Upper lobe of right lung (tissue), 1 donor: ENCODE measurements at places on chromosomes 2 and 18. TPM values are rescaled to one million over a fixed set of nuclear protein-coding genes. Genes with fewer than 3 reads are reported as not detected.

C2orf80 gene
- total RNA-seq = not detected

SERPINB10 gene
- total RNA-seq = not detected

DNA sequence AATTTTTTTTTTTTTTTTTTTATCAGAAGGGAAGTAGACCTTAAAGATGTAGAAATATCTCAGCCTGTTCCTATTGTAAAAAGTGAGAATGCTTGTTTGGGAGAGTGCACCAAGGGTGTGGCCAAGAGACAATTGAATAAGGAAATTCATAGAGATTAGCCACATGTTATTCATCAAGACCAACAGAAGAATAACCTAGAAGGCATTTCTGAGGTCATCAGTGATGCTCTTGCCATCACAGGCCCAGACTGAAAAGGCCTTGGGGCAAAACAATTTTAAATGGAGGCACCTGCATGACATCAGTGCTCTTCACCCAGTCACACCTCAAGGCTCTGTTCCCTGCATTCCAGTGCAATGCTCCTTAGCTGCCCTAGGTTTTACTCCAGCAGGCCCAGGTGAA is 2043.3 kb upstream of the PIK3C3 start:
- DNase-seq = no peak

GRCh38 chr2:86025229-86025820 is 80.4 kb downstream of the POLR1A start:
- DNase-seq = no peak

GRCh38 chr2:119672161-119672862 is 6.7 kb upstream of the TMEM177 start:
- DNase-seq = no peak

DNA sequence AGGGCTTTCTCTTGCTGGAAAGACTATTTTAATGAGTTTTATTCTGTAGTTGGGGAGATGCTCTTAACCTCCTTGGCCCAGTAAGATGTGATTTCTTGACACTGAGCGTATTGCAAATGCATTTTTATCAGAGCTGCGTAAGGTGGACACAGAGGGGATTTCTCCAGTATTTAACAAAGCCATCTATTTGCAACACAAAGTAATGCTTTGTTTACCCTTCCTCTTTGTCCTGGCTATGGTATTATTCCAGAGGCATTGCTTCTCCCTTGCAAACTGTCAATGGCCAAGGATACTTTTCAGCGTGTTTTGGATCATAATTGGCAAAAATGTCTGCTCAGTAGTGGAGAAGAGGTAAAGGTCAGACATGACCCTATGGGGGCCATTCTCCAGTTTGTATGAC is 90.8 kb upstream of the PIK3C3 start:
- DNase-seq = no peak

CPS1 gene
- total RNA-seq = 3.1 TPM

TEX44 gene
- total RNA-seq = not detected

DNA sequence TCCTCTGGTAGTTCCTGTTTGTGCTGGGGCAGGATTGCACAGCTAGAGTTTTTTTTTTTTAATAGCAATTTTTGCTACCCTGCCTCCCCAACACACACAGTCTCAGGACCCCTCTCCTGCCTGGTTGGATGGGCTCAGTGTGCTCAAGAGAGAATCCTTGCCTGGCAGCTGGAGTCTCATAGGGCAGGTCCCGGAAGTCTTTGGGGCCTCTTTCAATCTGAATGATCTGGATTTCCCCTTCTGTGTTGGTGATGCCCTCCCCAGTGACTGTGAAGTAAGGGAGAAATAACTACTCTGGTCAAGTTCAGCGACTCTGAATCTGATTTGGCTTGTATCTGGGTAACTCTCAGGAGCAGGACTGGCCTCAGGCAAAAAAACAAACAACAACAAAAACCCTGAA is 220.6 kb upstream of the LRRTM1 start:
- DNase-seq = no peak

ANKRD30BL gene
- total RNA-seq = not detected

DSC2 gene
- total RNA-seq = 17.2 TPM

GRCh38 chr2:79355569-79355968 is 157.3 kb upstream of the CTNNA2 start:
- DNase-seq = no peak

DNA sequence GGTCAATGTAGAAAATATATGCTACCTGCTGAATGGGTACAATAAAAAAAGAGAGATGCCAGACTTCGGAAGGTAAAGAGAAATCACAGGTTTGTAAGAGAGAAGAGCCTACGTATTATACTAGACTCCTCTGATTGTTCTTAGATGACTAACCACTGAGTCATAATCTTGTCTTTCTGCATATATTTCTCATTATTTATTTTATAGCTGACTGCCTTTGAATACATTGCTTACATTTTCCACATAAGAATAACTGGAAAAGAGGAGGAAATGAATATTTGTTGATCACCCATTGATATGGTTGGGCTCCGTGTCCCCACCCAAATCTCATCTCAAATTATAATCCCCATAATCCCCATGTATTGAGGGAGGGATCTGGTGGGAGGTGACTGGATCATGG is 90.3 kb upstream of the RAB27B start:
- DNase-seq = no peak

UGT1A10 gene
- total RNA-seq = not detected

FN1 gene
- 955 TPM for total RNA-seq

DNA sequence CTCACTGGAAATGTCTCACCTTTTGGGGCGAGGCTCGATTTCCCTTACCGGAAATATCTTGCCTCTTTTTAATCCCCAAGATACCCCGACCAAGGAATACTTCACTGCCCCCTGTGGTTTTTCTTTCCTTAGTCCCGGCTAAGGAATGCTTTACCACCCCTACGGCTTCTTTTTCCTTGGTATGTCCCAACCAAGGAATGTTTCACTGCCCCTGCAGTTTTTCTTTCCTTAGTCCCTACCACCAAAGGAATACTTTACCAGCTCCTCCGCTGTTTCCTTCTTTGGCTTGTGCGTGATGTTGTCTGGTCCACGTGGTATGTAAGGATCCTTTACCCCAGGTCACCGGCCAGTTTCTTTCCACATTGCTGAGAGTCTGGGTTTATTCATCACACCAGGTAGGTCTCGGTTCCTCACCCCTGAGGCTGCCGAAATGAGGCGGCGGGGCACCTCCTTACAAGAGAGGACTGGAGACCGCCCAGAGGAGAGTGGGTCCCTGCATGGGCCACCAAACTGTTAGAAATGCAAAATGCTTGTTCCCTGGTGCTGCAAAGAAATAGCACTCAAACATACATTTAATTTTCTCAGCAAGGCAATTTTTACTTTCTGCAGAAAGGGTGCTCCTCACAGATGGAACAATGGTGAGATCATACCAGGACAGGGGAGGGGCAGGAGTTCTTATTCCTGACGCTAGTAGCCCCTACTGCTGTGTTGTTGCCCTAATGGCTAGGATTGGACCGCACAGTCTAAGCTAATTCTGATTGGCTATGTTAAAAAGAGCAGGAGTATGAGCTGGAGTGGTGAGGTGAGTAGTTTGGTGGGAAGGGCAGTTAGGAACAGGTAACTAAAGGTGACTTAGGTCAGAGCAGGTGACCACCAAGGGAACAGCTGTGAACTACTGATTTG is 33.4 kb upstream of the CLASP1 start:
- DNase-seq = no peak

DNA sequence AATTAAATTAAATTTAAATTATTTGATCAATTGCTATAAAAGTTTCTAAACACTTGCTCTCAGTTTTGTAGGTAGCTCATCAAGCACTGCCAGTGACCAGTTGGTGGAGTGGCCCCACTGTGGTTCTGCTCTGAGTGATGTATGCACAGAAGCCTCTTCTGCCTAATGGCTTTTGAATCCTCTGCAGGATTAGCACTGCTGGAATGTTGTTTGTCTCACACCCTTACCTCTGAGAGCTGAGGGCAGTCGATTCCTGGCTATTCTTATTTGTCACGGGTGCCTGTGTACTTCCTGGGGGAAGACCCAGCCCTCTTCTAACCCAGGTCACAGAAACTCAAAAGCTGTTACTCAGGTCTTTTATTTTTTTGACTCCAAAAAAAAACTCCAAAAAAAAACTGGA is 9.5 kb downstream of the CAPN14 start:
- no peak for DNase-seq

EHD3 gene
- 13.0 TPM for total RNA-seq

DNA sequence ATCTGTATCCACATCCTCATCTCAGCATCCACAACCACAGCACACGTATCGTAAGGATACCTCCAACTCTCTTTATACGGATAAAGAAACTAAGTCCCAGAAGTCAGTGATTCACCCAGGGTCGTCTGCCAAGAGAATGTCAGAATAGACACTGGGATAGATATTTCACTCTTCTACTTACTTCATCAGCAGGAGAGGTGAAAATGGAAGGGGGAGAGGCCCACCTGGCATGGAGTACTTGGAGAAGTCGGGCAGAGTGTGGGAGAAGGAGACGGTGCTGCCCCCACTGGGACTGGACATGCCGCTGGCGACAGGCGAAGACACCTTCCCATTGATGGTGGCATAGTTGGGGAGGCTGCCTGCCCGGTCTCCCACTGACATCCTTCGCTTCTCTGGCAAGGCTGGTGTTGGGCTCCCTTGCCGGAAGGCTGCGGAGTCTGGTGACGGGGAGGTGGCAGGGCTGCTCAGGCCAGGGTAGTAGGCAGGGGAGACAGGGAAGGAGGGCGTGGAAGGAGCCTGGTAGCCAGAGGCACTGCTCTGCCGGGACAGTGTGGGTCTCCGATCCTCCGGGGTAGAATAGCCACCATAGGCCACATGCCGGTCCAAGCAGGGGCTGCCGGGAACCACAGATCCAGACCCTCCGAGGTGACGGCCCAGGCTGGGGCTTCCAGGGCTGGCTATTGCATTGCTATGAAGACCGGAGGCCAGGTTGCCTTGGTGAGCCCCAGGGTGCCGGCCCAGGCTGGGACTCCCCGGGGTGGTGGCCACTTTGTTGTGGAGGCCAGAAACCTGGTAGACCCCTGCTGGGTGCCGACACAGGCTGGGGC is 185.1 kb downstream of the TNS1 start:
- DNase-seq = no peak

PRKAG3 gene
- not detected for total RNA-seq

CD207 gene
- 3.6 TPM for total RNA-seq

GRCh38 chr18:24868311-24868710 is 407.9 kb downstream of the HRH4 start:
- no peak for DNase-seq

DNA sequence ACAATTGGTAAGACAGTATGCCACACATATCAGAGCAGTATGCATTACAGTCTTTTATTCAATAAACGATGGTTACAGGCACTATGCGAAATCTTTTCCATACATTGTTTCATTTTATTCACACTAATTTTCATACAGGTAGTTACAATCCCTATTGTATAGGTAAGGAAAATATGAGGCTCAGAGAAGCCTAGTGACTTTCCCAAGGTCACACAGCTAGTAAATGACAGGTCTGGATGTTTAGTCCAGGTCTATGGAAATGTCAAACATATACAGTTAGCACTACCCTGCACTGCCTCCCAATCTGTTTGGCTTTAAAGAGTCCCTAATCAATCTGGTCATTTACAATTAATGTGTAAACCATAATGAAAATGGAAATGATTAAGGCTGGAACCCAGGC is 372.2 kb downstream of the MTX2 start:
- DNase-seq = no peak

FKBP1B gene
- total RNA-seq = 13.2 TPM

DNA sequence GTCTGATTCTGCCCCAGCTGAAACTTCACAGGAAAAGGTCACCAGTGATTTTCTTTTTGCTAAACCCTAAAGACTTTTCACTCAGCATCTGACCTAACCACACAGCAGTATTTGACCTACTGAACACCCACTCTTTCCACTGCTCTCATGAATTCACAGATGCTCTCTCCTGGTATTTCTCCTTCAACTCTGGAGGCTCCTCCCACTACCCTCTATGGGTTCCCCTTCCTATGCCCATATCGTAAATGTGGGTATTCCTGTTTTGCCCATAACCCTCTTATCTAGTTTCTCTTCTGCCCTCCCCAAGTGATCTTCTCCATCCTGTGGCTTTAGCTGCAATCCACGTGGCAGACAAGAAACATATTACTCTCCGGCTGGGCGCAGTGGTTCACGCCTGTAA is 7.6 kb downstream of the PLEKHM3 start:
- no peak for DNase-seq

GRCh38 chr2:26745609-26746327 is 18.3 kb upstream of the SLC35F6 start:
- peak; percentile 82 for DNase-seq

DCDC2C gene
- total RNA-seq = not detected

DNA sequence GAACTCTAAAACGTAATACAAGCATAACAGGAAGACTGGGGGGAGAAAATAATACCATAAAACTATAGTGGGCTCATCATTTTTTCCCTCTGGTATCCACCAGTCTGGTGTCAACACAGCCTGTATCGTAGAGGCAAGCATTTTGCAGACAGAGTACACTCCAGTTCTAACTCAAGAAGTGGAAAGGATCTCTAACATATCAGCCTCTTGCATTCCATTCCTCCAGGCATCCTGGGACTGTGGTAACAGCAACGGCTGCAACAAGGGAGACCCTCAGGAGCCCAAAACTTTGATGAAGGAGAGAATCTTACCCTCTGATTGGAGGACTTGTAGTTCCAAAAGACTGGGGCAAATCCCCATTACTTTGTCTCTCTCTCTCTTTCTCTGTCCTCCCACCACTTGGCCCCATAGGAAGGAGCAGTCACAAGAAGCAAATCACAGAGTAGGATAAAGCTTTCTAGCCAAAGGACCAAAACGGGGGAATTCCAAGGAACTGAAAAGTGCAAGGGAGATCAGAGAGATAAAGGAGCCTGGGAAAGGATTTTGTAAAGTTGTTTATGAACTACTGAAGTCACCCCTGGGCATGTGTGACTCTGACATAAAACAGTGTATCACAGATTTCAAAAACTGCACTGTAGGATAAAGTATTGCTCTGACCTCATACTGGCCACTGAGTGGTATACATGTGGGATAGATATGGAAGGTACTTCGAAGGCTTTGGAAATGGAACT is 11.9 kb downstream of the FRZB start:
- DNase-seq = no peak

DNA sequence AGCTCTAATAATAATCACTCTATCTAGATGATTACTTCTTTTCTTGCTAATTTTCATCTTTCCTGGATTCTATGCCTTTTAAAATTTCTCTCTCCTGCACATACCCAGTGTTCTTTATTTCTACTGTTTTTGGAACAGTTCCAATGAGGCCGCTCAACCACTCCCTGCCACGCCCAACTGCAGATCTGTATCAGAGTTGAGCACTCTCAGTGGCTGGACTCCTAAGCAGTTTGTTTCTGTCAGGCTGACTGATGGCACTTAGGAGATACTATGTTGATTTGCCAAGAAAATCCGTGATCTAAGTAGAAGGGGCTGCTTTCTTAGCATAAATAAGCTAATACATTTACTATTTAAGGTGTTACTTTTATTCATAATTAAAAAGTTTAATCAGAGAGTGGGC is 192.8 kb downstream of the ARHGAP15 start:
- DNase-seq = no peak

- DNase-seq = no peak
Observed at GRCh38 chr2:46298272-46298521, 990 bp downstream of the EPAS1 start.

GRCh38 chr2:202871300-202872141 is at the start of gene ICA1L:
TSS of gene ICA1L (minus strand) at chr2:202871766. CDS start at chr2:202829009, 42,757 bp downstream.
- peak; percentile 88 for DNase-seq
